T-helper 2 cell (primary cell): ENCODE measurements at places on chromosomes 5 and 9.
A peak's percentile ranks its signal among the peaks of the same experiment; 100 is the strongest.

DNA sequence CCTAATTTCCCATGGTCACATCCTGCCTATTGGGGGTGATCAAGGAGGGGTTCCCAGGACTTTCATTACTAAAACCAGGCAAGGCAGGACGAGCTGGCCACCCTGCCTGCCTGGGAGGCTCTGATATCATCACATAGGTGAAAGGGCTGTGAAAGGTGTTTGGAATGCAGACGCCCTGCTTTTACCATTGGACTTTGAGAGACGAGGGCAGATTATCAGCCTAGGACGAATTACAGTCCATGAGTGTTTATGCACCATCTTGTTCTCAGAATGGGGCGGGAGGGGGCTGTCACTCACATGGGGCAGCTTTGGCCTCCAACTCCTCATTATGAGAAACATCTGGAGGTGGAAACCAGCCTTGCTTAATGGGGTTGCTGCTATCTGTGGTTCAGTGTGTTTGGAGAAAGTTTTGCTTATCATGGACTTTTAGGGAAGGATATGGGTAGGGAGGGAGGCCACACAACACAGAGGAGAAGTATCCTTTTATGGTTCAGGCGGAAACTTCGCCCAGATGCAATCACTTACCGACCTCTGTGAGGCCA, 69.8 kb upstream of the UBTD2 start:
- no peak for DNase-seq

DNA sequence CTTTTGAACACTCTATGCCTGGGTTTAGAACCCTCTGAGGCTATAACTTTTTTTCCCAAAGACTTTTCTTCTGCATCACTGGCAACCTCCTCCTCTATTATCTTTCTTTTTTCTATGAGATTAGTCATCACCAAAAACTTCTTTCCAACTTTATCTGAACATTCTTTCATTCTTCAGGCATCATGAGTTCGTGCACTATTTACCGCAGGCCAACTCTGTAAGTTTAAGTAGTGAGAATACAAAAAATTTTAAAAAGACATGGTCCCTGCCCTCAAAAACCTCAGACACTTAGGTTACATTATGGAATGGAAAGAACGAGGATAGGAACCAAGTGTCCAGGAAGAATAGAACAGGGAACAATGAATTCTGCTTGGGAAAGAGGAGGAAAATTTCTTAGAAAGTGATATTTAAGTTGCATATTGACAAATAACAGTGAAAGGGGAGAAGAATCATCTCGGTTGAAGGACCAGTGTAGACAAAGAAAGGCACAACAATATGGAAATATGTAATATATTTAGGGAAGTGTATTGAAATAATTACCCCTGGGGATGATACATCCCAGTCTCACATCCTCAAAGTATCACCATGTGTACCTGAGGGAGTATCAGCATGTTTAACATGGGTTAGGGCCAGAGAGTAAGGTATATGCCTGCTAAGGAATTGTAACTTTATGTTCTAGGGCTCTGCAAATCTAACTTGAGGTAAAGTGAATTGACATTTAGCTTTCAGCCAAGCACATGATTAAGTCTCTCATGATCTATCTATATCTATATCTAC, 196.5 kb upstream of the NREP start:
- no peak for DNase-seq

- DNase-seq: no peak
These were observed 48.1 kb upstream of the PRR16 start for GRCh38 chr5:120415985-120416384.

DNA sequence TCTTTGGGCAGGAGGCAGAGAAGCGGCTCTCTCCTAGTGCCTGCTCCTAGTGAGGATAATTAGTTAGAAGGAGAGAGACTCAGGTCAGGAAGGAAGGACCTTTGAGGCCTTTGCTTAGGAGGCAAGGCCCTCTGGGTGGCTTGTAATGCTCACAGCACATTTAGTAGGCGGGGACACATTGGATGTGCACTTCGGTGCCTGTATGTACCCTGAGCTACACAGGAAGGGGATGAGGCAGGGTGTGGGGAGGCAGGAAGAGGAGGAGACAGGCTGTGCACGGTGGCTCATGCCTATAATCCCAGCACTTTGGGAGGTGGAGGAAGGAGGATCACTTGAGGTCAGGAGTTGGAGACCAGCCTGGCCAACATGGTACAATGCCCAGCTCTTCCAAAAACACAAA, 7.2 kb upstream of the LCN2 start:
- DNase-seq: no peak

- no peak for DNase-seq
These were observed 46.4 kb upstream of the PSD2 start for GRCh38 chr5:139749242-139749641.

- DNase-seq: no peak
These were observed 201.4 kb downstream of the SMARCA2 start for GRCh38 chr9:2216591-2216990.

DNA sequence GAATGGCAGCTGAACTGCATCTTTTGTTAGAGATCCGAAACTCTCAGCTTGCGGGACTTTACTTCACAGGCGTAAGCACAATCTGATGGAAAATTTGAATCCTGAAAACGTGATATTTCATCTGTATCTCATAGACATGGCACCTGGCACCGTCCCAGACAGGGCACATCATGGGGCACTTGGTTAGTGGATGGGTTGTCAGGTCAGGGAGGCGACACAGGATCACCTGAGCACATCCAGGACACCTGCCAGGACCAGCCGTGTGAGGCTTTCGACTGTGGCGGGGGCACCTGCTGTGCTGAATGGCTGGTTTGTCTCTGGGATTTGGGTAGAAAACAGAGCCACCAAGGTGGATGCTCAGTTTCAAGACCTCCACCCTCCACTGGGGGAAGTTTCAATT, 11.3 kb upstream of the ZFP62 start:
- no peak for DNase-seq

- peak; percentile 20 for DNase-seq
These were observed 11.7 kb upstream of the DOLPP1 start for GRCh38 chr9:129068990-129069861.

- peak; percentile 53 for DNase-seq
These were observed 32.4 kb downstream of the GOLGA2 start for GRCh38 chr9:128243215-128244018.

DNA sequence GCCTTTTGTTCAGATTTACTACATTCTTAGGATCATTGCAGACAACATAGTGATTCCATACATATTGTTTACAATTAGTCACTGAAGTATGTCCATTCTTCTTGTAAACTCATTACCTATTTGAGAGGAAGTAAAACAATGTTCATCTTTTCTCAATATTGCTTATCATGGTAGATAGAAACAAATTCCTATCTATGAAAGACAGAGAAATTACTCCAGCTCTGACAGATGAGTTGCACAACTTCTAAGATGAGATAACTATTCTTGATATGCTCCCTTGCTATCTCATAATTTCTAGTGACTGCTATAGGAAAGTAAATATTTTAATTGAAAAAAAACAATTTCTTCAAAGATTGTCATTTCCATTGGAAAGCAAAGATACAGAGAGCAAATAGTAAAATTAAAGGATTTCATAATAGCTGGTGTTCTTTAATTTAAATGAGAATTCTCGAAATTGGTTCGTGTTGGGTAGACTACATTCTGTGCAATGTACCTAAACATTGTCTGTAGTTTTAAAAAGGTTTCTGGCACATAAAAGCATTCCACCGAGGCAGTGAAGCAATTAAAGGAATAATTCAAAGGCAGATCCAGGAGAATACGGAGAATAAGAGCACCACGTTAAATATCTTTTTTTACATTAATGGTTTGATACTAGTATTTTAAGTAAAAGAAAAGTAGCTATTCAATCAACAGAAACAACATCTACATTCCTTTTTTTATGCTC, 1029.1 kb upstream of the ACO1 start:
- no peak for DNase-seq

GRCh38 chr9:134488331-134489280, 153.0 kb upstream of the COL5A1 start:
- DNase-seq: no peak

DNA sequence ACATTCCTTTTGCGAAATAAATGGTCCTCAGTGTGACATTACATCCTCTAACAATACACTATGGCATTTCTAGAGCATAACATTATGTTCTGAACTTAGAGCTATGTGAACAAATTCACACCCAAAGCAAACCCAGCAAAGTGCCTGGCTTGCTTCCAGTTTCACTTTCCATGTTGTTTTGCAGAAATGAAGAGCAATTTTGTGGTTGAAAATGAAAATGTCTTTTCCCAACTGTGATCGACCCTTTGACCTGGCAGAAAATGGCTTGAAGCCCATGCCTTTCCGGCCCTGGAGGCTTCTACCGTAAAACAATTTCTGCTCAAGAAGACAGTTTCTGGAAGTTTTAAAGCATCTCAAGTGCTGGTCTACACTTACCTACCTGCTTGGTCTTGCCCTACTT, 344.7 kb upstream of the RGMB start:
- DNase-seq: no peak

DNA sequence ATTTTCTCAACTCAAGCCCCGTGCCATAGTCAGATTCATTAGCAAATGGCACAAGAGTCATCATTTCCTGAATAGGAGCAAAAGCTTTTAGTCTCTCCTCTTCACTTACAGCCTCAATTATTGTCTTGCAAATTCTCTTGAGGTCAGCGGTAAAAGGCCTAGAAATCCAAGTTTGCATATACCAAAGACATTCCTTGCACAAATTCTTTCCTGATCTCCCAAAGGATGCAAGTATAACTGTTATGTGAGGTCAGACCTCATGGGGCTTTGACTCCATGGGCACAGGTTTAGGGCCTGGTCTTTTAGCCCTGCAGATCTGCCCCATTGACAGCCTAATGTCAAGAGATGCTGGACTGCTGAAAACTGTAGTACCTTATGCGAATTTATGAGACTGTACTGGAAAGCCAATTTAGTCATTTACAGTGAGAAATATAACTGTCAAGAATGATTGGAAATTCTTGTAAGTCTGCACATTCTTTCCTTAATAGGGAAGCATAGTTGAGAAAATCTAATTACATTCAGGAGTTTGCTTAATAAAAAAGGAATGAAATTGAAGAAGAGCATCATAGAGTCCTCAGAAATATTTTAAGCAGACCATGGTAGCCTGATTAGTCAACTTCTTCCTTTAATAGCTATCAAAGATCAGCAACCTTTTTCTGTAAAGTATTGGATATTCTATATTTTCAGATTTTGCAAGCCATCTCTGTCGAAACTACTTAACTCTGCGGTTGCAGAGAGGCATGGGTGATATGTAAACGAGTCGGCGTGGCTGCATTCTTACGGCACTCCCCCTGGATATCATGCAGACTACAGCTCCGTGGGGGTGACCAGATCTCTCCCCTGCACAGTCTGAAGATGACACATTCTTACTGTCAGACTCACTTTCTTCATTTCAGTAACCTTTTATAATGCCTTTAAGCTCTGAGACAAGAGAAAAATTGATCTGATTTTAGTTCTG, 45.2 kb downstream of the GCNT4 start:
- DNase-seq: no peak

GRCh38 chr5:31244921-31245320, 51.4 kb downstream of the CDH6 start:
- DNase-seq: no peak

- DNase-seq: no peak
These were observed 19.5 kb downstream of the FAM163B start for GRCh38 chr9:133589454-133590227.

- DNase-seq: no peak
These were observed 192.8 kb upstream of the IZUMO3 start for GRCh38 chr9:24738421-24738961.

DNA sequence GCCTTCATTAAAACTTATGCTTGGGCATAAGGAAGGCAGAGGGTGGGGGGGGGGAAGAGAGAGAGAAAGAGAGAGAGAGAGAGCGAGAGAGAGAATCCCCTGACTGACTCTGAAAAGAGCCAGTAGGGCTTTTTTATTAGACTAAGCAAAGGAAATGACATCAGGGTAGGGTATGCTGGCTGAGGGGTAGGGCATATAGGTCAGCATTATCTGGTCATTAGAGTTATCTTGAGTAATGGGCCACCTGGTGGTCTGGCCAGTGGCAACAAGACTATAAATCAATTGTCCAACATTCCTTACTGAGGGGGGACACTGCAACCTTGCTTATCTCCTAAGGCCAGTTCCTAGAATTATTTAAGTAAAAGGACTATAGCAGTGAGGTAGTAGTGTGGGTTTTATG, 67.2 kb downstream of the TSSK1B start:
- DNase-seq: no peak

DNA sequence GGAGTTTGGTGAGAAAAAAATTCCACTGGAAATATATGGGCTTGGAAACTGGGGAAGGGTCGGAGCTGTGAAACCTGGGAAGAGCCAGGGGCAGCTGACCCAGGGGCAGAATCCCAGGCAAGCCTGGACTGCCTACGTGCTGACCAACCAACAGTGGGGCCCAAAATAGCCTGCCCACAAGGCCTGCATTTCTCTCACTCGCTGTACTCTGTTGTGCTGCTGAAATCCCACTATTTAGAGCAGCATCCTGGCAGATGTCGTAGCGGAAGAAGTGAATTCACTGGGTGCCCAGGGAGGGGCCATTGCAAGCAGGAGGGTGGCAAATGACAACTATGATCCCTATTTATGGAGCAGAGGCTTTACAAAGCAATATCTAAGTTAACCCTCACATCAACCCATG, 9.5 kb downstream of the GDNF start:
- no peak for DNase-seq

DNA sequence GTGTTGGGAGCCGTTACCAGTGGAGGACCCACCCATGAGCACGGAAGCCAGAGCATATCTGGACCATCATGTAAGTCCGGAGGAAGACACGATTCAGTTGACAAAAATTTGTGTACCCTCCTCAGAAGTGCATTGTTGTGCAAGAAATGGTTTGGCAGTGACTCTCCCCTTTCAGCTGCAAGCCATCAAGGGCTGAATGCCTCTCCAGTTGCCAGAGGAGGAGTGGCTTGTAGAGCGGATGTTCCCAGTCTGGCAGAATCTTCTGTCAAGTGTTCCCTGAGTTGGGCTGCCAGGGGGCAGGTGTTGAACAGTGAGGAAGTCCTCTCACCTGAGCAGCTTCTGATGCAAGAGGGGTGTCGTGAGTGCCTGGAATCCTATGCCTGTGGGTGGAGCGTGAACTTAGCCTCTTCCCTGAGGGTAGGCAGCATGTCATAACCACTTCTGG, 27.6 kb upstream of the CDKN2AIPNL start:
- no peak for DNase-seq

DNA sequence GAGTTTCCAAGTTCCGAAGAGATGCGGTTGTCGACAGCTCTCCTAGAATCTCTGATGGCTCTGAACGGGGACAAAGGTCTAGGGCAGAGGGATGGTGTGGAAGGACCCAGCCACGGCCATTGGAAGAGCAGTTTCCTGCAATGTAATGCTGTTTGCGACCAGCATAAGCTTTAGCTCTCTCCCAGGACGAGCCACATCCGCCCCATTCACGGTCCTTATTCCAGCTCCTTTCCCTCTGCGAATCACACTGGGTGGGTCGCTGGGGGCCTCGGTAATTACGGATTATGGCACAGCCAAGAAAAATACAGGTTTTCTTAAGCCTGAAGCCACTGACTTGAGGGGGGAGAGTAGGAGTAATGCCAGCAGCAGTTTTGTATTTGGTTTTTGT, 22.7 kb downstream of the ANXA2R start:
- DNase-seq: no peak

- no peak for DNase-seq
These were observed 39.5 kb downstream of the PSMB7 start for GRCh38 chr9:124375726-124376125.
